NCI-H524 treated with DMSO at 0.1 percent for 48 hours (cell line): ENCODE measurements at places on chromosomes 3 and 15.

DNA sequence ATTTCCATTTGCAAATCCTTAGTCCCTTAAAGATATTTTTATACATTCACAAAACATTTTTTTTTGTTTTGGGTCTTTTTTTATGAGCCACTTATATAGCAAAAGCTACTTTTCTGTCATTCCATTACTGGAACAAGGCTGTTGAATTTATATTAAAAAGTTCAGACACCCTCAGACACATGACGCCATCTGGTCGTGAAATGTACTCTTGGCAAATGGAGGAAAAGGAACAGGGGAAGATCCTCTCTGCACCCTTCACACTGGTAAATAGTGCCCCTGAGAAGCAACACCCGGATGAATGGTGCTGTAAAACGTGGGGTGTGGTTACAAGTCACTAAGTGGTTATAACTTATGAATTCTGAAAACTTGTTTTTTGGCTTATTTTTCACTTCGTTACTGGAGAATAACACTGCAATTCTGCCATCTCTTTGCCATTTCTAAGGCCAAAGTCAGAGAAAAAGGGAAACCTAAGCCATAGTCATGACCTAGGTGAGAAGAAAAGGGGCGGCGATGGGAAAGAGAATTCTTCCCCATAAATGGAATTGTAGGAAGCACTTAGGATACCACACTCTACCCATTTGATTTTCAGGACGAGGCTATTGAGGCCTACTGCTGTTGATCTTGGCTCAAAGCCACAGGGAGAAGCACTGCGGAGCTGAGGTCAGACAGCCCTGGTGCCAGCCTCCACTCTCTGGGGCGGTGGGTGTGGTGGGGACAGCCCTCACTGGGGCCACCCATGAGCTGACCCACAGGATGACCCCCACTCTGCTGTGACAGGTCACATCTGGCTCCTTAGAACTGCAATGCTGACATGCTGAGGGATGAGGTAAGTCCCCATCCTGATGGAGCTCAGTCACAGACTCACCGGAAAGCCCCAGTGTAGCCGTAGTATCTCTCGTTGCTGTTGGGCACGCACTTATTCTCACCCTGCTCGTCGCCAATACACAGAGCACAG, 21.9 kb downstream of the LTF start:
- no peak for DNase-seq

- DNase-seq, result no peak
Measured at GRCh38 chr3:39126532-39127071, 19.1 kb downstream of the TTC21A start.

DNA sequence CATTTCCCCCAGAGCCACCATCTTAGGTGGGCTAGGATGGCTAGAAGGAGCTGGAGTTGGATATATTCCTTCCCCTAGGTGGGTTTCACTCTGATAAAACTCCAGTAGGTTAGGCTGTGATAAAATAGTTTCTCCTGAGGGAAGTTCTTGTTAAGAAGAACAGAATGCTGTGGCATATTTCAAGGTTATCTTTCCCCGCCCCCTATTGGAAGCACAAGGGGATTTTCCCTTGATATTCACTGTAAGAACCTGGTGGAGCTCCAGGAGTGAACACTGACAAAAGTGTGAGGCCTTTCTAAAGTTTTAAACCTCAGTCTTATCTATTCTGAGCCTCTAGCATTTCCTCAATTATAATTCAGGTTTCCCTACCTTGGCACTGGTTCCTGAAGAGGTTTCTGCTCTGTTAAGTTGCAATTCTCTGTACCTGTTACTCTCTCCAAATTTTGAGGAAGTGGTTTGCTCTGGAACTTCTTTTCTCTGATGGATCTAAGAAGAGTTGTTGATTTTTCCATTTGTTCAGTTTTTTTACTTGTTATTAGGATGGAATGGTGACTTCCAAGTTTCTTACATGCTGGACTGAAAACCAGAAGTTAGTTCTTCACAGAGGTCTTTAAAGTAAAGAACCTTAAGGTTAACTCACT, 113.5 kb downstream of the GMPS start:
- DNase-seq, result no peak

- no peak for DNase-seq
Measured at GRCh38 chr15:36449662-36450145, 129.7 kb upstream of the CDIN1 start.

- DNase-seq, result peak; percentile 32
Measured at GRCh38 chr3:133930341-133930933, 34.8 kb upstream of the RAB6B start.

DNA sequence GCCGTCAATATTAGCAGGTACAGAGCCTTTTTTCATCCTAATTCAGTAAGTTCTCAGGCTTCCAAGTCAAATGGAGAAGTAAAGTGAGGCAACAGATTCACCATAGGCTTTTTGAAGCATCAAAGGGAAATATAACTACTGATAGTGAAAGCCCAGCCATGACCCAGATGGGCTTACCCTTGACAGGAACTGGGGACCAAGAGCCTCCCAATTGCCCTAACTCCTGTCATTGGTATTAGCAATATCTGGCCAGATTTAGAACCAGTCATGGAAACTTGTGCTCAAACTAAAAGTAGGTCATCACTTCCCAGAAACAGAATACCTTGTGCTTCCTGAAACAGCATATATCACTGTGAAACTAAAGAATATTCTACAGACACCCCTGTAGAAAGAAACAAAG, 33.0 kb downstream of the NME9 start:
- DNase-seq, result no peak

GRCh38 chr3:133994166-133994890, 35.4 kb downstream of the SLCO2A1 start:
- no peak for DNase-seq
